Karpas-422 (cell line): ENCODE measurements at places on chromosomes 7 and 10. TPM values are rescaled to one million over a fixed set of nuclear protein-coding genes. Genes with fewer than 3 reads are reported as not detected.

CYP2C8 gene
- total RNA-seq: not detected in 2 replicates

NOLC1 gene
- 22.6 and 37.6 TPM in 2 replicates for total RNA-seq

HMX3 gene
- not detected in 2 replicates for total RNA-seq

PLAU gene
- total RNA-seq: 3.2 and 6.3 TPM in 2 replicates

ALOX5 gene
- 480 and 661 TPM in 2 replicates for total RNA-seq

NANOS1 gene
- total RNA-seq: 1.6 and 3.1 TPM in 2 replicates

- H3K4me3 ChIP-seq: no peak overlapping the region
- H3K36me3 ChIP-seq: no peaks in the 10 kb centered on the region
- DNase-seq: no peak
- H3K4me1 ChIP-seq: peaks cover 74% of the 10 kb centered on the region
- no peaks in the 10 kb centered on the region for H3K27me3 ChIP-seq
- peak overlapping the region; percentile 99 for H3K27ac ChIP-seq
Observed at GRCh38 chr10:2888403-2889004, 178.8 kb upstream of the PFKP start.

GRCh38 chr10:113099431-113100183 lies 149.6 kb downstream of the TCF7L2 start:
- no peak for DNase-seq
- H3K4me3 ChIP-seq: no peak overlapping the region
- H3K4me1 ChIP-seq: no peaks in the 10 kb centered on the region
- H3K27ac ChIP-seq: no peak overlapping the region
- no peaks in the 10 kb centered on the region for H3K27me3 ChIP-seq

DNA sequence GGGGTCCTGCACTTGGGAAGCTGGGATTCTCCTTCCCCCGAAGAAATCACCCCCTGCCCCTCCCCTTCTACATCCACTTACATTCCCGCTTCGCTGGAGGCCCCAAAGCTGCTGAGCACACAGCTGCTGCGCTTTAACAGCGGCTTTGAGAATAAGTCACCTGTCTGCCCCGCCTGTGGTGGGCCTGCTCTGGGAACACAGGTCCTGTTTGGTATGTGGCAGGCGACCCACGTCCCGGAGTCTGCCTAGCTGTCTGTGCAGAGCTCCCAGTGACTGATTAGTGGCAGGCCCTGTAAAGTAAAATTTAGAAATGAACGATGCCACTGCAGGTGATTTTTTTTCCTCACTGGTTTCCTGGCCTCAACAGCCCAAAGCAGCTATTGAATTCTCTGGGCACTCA lies 47.0 kb downstream of the CDH23 start:
- no peak for DNase-seq
- H3K4me1 ChIP-seq: no peaks in the 10 kb centered on the region
- H3K36me3 ChIP-seq: no peaks in the 10 kb centered on the region

DNA sequence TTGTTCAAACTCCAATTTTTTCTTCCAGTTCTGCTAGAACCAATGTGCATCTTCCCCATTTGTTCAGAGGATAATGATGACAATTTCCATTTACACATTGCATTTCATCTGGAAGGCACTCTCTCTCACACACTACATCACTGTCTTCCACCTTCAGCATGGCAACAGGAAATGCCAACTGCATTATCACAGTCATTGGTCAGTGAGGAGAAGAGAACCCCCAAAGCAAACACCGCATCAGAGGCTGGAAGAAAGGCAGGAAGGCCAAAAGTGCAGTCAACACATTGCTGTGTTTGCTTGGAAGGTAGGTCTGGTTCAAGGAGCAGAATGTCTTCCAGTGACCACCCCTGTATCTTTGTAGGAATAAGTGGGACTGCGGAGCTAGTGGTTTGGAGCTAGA lies 192.2 kb upstream of the RHOBTB1 start:
- H3K4me1 ChIP-seq: peaks cover 3% of the 10 kb centered on the region
- no peak for DNase-seq
- no peaks in the 10 kb centered on the region for H3K27me3 ChIP-seq
- no peak overlapping the region for H3K4me3 ChIP-seq

DNA sequence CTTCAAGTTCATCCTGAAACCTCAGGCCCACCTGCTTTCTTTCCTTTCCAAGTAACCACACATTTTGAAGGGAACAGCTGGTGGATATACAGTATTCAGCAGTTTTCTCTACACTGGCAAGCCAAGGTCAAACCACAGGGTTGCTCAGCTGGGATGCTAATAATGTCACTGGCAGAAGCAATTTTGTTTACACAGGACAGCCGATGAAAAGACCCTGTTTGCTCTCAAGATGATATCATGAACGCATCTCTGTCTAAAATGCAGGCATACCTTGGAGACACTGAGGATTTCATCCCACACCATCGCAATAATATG lies 186.2 kb downstream of the USP6NL start:
- peaks cover 7% of the 10 kb centered on the region for H3K4me1 ChIP-seq
- no peaks in the 10 kb centered on the region for H3K36me3 ChIP-seq
- H3K27me3 ChIP-seq: no peaks in the 10 kb centered on the region
- DNase-seq: no peak
- H3K4me3 ChIP-seq: no peak overlapping the region
- no peak overlapping the region for H3K27ac ChIP-seq
